ENCODE measurements at places on chromosomes 16 and 17.
A peak's percentile ranks its signal among the peaks of the same experiment; 100 is the strongest.

- no peak for DNase-seq
Observed at GRCh38 chr17:54021418-54021817, 198.7 kb downstream of the KIF2B start.

DNA sequence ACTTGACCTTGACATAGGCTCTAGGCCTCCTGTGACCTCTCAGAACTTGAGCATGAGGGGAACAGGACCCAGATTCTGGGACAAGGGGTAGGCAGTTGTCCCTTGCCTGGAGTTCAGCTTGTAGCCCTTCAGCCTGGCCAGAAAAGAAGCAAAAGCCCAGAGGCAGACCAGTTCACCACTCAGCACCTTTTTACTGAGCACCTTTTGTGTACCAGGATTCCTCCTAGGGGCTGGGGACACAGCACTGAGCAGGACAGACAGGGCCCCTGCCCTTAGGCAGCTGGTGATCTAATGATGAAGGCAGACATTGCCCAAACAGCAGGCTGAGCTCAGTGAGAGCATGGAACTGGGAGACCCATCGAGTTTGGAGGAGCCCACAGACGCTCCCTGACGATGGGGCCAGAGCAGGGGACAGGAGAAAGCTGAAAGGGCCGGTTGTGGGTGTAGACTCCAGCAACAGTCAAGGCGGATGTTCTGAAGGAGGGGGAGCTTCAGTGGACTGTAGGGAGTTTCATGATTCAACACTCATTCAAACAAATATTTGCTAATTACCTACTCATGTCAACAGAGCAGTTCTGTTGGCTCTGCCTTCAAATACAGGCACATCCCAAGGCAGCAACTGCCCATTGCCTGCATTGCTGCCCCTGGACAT lies 32.0 kb downstream of the SBK1 start:
- DNase-seq = no peak

GRCh38 chr16:14057878-14058382 lies 13.2 kb upstream of the MRTFB start:
- DNase-seq = no peak

GRCh38 chr16:81627024-81627423 lies 152.1 kb upstream of the PLCG2 start:
- DNase-seq = no peak

DNA sequence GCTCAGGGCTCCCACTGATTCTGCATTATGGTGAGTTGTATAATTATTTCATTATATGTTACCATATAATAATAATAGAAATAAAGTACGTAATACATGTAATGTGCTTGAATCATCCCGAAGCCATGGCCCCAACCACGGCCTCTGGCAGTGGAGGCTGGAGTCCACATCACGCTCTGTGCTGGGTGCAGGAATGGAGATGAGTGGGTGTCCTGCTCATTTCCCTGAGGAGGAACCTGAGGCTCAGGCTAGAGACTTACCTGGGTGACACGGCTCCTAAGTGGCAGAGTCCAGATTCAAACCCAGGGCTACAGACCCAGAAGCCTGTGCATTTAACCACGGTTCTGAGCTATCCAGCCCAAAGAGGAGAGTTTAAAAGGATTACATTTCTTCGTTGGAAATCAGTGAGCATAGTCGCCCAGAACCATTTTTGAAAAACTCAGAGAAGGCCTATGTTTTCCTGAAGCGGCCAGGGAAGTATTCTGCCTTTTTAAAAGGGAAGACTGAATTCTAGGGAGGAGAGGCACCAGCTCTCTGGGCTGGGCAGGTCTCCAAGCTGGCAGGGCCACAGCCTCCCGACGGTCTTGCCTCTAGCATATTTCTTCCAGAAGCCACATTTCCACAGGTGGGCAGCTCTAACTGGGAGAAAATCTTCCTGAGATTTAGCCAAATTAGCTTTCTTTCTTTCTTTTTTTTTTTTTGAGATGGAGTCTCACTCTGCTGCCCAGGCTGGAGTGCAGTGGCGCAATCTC lies 6.7 kb downstream of the IL4R start:
- DNase-seq = no peak

DNA sequence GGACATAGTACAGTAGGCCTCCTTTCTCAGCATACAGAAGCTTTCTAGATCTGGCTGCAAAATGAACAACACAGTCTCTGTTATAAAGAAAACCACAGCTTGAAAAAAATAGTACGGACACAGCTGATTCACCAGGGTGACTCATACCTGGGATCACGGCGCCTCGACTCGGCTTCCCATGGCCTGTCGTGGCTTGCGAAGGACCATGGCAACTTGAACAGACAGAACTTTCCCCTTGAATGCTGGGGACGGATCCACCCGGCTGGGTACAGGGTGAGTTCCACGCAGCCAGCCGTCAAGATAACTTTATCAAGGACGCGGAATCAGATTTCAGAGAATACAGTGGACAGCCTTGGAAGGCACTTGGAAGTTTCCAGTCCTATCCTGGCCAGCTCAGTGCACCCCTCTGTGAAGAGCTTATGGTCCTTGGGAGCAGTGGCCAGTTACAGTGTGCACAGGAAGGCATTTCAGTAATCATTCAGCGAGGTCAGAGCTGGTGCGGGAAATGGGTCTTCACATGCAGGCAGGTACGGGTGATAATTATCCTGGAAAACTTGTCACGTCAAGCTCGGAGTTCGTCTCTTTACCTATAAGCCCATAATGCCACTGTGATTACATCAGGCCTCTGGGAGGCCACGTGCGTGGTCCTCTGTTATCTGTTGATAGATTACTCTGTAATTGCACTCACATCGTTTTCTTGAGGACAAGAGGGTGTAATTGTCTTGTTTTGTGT lies 57.9 kb upstream of the MAF start:
- DNase-seq = no peak

DNA sequence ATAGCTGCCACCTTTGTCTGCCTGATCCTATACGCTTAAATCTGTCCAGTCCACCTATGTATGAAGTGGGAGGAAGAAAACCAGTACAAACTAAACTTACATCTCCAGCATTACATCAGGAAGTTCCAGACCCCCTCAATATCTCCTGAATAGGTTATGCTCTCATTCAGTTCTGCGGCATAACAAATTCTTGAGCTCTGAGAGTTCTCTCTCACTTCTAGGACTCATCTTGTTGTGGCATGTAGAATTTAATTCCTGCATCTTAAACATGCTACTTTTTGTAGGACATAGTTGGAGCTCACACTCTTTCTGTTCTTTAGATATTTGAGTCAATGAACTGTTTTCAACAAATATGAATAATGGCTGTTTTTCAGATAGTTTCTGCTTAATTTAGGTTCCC lies 662.5 kb downstream of the CDH11 start:
- no peak for DNase-seq

GRCh38 chr16:28168991-28169554 lies 42.7 kb downstream of the XPO6 start:
- DNase-seq = no peak

DNA sequence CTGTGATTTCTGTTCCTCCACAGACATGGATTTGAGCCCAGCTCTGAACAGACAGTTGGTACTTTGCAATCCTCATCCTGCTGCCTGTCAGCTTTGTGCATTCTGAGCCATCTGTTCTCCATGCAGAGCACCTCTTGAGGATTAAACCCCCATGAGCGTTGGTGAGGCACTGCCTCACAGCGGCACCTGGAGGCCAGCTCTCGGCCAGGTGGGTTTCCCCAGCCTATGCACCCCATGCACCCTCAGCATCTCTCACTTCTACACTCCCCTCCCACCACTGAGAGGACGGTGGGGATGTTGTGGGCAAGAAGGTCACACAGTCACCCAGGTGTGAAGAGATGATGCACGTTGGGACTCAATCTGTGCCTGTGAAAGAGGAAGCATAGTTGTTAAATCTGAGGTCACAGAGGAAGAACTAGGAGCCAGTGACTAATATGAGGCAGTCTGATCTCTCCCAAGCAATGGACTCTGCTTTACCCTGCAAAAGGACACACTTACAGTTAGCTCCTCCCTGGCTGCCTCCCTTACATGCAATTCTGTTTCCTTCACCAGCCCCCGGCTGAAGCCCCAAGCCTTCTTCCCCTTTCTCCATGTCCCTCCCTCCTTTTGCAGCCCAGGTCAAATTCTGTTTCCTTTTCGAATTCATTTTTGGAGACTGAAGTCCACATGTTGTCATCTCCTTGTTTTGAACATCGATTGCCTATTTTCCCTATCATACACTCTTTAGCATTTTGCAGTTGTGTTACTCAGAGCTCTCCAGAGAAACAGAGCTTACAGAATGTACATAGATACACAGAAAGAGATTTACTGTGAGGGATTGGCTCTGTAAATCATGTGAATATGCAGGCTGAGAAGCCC lies 58.5 kb downstream of the HS3ST3B1 start:
- no peak for DNase-seq

GRCh38 chr17:64343833-64344637 lies 46.6 kb downstream of the PECAM1 start:
- peak; percentile 45 for DNase-seq

DNA sequence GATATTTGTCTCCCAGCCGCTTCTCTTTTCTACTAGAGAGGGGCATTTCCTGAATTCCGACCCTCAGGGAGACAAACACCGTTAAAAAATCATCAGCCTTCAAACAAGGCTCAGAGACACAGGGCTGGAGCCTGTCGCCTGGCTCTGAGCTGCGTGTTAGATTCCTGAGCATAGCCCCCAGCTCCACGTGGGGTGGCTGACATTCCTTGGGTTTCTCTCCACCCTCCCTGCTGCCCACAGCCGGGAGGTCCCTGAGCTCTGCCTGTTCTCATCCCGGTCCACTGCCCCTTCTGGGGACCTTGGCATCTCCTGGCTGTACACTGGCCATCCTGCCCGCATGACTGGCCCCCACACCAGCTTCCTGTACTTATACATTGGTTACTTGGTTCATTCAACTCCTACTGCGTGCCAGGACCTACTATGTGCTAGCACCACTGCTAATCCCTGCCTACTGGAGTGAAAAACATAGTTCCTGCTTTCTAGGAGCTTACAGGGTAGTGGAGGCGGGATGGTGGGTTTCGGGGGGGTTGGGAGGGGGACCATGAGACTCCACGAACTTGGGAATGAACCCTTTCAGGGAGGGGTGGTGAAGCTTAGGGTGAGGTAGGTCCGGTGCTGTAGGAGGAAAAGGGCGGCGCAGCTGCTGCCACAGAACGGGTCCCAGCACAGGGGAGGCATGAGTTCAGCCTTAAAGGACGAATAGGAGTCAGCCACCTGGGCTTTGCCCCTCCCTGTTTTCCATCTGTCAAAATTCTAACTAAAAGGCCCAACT lies 52.1 kb upstream of the TMEM132E start:
- no peak for DNase-seq

- DNase-seq = no peak
Observed at GRCh38 chr16:89282523-89282922, 65.0 kb downstream of the ZNF778 start.

DNA sequence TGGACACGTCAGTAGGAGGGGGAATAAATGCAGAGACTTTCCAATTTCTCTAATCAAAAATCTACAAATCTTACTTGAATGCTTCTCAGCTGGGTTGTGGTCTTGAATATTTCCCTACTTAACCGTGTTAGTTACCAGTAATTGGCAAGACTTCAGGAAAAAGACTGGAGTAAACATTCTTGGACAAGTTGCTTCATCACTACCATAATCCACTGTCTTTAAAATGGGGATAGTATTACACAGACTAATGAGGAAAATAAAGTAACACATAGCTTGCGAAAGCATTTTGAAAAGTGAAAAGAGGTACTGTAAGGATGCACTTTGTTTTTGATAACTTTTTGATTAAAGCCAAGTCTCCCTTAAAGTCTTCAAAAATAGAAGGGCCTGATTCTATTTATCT lies 18.4 kb downstream of the MYH1 start:
- DNase-seq = no peak

- DNase-seq = no peak
Observed at GRCh38 chr16:10569621-10570020, 10.8 kb downstream of the EMP2 start.

- no peak for DNase-seq
Observed at GRCh38 chr17:33007186-33007585, 15.5 kb downstream of the SPACA3 start.

DNA sequence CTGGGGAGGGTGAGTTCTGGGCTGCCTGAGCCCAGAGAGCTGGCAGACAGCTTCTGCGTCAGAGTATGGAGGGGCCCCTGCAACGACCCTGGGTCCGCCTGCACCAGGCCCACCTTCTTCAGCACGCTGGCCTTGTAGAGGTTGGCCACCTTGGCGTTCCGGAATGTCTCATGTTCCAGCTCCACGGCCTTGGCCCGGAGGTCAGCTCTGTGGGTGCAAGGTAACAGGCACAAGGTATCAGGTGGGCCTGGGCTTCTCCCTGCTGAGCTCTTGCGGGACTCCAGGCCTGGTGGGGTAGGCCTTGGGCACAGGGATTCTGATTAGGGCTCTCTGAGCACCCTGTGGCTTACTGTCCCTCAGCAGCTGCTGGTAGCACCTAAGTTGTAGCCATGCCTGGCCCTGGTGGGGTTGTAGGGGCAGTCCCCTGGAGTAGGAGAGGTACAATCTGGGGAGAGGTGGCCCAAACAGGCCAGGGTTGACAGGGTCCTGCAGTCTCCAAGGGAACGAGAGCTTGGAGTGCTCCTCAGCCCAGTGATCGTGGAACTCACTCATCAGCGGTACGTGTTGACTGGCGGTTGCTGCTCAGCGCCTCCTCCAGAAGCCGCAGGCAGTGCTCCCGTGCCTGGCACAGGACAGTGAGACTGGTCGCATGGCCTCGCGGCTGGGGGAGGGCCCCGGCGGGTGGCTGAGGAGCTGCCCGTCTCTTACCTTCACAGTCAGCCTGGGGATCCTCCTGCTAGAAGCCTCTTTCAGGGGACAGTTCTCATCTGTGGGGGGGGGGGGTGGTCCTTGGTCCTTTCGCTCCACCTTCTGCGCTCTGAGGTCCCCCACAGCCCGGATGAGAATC lies 2.9 kb upstream of the SMIM5 start:
- DNase-seq = no peak

DNA sequence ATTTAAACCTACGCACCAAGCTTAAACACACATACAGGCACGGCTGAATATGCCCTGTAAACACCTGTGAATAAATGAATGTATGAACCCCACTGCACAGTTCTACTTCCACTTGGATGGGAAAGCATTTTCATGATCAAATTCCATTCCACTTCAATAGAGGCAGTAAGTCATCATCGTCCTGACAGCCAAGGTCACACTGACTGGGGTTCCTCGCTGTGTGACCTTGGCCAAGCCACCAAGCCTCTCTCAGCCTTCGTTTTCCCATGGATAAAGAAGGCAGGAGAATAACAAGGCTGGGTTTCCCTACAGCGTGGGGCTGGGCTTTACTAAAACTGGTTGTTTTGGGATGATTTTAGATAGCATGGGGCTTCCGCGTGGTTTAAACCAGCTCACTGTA lies 82.8 kb downstream of the TBC1D16 start:
- DNase-seq = no peak

Measured in left renal pelvis (tissue), 4 donors.